Non-pigmented ciliary epithelial cell (primary cell): ENCODE measurements at places on chromosomes 12 and 14.

GRCh38 chr12:5036031-5036430 is 7.6 kb upstream of the KCNA5 start:
- DNase-seq = no peak

DNA sequence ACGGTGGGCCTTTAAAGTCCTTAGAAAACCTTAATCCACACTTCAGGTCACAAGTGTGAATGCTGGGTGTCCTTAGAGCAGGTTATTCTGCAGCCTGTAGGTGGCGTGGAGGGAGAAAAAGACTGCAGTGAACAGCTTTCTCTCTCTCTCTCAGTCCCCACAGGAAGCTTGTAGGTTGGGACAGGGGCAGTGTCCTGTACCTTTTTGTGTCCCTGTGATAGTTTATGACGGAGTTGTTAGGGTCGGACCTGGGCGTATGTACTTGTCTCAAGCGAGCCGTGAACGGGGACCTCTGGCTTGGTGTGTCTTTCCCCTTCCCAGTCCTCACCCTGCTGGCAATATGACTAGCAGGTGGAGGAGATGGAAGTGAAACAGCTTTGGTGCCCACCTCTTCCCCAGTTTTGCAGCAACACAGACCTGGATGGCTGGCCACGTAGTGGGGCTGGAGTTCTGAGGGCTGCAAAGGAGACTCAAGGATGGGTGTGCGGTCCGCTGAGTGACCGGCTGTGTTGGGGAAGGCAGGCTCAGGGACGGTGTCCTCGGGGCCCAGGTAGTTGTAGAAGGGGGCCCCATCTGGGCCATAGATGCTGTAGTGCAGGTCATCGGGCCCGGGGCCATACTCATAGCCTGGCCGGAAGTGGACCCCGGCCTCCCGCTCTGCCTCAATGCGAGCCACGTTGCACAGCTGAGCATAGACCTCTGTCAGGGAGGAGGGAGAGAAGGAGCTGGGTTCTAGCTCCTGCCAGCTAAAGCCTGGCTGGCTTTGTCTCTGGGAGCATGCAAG is 8.9 kb downstream of the ISCA2 start:
- DNase-seq = no peak

DNA sequence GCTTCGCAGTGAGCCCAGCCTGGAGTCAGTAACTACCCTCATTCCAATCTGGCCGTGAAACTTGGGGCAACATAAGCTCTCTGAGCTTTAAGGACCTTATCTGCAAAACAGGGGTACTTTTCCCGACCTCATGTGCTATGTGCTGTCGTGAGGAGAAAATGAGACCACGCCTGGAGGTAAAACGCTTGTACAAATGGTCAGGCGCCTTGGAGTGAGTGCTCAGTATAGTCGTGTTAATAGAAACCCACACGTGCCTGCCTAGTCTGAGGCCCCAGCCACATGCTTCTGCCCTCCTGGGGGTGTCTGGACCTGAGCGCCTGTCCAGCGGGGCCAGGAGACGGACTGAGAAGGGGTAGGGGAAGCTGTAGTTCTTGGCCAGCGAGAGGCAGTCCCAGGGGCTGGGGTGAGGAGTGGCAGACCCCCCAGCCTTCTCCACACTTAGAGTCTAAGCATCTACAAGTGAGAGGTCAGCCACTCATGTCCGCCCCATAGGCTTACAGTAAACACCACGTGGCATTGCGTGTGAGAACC is 4.9 kb downstream of the AQP5 start:
- DNase-seq = no peak

GRCh38 chr12:121400332-121401139 is 618 bp downstream of the RNF34 start:
- DNase-seq = no peak

DNA sequence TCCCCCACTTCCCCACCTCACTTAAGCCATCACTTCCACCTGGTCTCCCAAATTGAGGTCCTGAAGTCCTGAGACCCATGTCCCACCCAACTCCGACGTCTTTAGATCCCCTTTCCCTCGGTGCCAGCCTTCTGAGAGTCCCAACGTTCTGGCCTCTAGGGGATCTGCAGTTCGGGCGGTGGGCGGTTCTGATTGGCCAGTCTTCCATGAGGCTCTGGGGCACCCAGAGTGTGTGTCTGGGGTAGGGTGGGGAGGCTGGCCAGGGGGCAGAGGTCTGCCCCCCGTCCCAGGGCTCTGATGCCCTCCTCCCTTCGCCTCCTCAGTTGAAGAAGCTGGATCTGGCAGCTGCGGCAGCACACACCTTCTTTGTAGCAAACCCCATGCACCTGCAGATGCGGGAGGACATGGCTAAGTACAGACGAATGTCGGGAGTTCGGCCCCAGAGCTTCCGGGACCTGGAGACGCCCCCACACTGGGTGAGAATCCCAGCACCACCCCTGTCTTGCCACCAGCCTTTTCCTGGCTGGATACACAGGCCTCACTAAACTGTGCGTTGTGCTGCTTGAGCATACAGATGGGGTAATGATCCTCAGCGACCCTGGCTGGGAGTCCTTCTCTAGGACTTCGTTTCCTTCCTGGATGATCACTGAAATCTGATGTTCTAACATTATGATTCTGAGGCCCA is 1.5 kb downstream of the P3H3 start:
- DNase-seq = no peak
